NK-92 treated with Interleukin-12 subunit alpha and Interleukin-12 subunit beta, amount 100 ng/mL, for 24 hours (cell line): ENCODE measurements at places on chromosomes 2 and 18.

GRCh38 chr2:240888130-240888889 is 7.6 kb downstream of the MAB21L4 start:
- DNase-seq = no peak

DNA sequence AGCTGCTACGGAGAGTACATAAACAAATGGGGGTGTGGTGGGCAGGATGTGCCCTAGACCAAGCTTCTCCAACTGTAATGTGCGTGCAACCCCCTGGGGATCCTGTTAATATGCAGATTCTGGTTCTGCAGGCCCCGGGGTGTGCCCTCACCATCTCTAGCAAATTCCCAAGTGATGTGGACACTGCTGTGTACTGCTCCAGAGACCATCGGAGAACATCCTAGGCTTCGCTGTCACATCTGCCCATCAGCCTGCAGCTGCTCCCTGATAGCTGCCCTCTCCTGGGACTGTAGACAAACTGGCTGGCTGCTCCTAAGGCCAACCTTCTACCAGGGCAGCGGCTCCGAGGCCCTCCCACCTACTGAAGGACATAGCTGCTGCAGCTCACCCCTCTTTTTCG is 3.2 kb downstream of the HS1BP3 start:
- no peak for DNase-seq

DNA sequence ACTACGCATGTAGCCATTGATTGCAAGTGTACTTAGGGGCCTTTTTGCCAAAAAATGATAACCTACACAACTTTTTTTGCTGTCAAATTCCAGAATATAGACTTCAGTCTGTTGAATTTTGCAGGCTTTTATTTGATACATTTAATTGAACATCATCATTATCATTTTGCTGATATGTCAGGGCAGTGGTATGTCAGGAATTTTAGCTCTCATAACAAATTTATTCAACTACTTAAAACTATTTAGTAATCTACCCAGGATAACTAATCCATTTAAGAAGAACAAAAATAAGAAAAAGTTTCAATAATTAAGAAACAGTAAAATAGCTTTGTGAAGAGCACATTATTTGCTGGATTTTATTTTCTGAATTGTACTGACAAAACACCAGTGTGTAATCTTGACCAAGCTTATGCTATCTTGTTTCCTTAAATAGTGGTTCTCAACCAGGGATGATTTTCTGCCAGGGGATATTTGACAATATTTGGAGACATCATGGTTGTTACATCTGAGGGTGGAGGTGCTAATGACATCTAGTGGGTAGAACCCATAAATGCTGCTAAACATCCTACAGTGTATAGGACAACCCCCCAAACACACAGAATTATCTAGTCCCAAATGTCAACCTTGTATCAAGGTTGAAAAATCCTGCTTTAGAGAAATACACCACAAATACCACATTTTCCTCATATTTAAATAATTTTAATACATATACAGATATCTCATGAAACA is 12.1 kb upstream of the TTN start:
- no peak for DNase-seq

DNA sequence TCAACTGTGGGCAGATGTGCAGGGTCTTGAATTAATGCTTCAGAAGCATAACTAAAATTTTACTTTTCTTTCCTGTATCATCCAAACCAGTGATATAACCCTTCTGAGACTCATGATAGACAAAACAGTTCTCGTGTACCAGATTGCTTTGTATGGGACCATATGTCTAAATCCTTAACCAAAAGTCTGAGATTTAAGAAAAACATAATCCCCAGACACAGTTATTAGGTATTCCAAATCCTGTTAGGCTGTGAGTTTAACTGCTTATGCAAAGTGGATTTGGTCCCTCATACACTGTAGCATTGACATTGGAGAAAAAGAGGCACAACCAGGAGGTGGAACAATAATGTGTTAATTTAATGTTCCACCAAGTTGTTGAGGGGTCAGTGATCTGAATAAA is 235.0 kb downstream of the PMAIP1 start:
- DNase-seq = no peak

GRCh38 chr18:13574761-13575160 is 151.6 kb downstream of the FAM210A start:
- DNase-seq = no peak

DNA sequence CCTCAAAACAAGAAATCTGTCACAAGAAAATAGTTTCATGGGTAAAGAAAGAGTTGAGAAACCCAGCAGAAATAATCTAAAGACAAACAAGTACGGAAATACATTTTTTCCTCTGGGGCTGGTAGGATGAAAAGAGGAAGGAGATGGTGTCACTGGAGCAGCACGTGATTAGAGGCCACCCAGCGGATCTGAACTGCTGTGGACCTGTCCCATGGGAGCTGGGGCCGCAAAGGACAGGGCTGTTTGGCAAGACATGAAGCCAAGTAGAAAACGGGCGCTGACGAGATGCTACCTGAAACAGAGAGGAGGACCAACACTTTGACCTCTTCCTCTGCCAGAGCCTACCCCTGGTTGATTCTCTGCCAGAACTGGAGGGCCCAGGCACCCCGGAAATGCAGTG is 295.4 kb upstream of the ATP5MC3 start:
- no peak for DNase-seq

GRCh38 chr2:109372614-109373013 is 241.2 kb downstream of the SEPTIN10 start:
- no peak for DNase-seq

DNA sequence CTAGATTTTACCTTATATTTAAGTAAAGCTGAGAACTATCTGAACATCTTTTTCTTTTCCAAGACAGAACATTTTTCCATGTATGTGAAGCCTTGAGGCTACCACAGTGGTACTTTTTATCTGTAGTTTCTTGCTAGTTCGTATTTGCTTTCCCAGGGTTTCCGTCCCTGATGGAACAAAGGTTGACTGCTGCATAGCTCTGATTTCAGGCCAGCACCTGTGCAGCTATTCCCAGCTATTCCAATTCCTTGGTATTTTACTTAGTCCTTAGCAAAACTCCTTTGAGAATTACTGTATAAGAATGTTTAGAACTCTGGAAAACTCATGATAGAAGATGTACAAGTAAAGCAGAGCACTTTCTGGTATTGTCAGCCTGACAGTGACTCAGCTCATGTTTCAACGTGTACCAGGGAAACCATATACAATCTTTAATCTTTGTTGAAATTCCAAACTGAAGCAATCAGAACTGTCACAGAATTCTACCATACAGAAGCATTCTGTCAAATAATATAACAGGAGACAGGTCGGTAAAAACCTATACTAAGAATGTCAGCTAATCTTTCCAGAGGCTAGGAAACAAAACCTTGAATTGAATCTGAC is 162.2 kb downstream of the PKP4 start:
- DNase-seq = no peak

GRCh38 chr2:100064165-100064564 is 78.2 kb downstream of the AFF3 start:
- DNase-seq = no peak

- DNase-seq = no peak
Measured at GRCh38 chr2:202373490-202373889, 2.6 kb upstream of the BMPR2 start.
